Naive B cell (primary cell): ENCODE measurements at places on chromosomes 11 and 22. TPM values are rescaled to one million over a fixed set of nuclear protein-coding genes. Genes with fewer than 3 reads are reported as not detected.

C11orf58 gene
- polyA plus RNA-seq, result 191 TPM

MS4A6E gene
- polyA plus RNA-seq, result not detected

APOBEC3G gene
- 87.2 TPM for polyA plus RNA-seq

NTM gene
- not detected for polyA plus RNA-seq

DNA sequence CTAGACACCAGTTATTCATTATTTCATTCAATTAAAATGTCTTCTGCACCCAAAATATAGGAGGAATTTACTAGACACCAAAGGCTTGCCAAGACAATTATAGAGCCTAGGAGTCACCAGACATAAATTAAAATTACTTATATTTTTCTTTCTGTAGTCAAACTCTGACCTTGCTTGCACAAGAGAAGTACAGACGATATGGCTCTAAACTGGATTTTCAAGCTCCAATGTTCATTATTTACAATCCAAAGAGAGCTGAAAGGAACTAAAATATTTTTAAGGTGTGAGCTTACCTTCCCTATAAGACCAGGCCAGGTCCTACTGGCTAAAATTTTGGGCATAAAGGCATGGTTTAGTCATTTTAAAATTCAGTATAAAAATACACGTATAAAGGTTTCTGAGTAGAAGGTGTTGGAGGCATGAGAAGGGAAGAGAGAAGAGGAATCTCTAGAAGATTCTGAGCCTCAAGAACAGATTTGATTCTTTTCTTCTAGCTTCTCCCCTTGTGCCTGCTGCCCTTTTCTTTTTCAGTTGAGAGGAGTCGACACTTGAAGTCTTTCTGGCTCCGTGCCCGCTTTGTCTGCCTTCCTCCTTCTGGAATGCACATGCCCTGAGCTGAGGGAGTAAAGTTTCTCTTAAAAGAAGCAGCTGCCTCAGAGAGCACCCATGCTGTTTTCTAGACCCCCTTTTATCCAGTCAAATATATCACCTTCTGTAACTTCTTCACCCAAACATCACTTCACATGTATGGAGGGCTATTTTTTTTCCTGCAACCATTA is 13.5 kb downstream of the C11orf97 start:
- DNase-seq, result no peak
- no peak overlapping the region for H3K4me3 ChIP-seq
- peaks cover 14% of the 10 kb centered on the region for H3K27me3 ChIP-seq
- H3K4me1 ChIP-seq, result no peaks in the 10 kb centered on the region
- H3K27ac ChIP-seq, result no peak overlapping the region
- H3K36me3 ChIP-seq, result no peaks in the 10 kb centered on the region

- peaks cover 47% of the 10 kb centered on the region for H3K4me1 ChIP-seq
- peak overlapping the region; percentile 94 for H3K4me3 ChIP-seq
- H3K27ac ChIP-seq, result no peak overlapping the region
- no peak for DNase-seq
These were observed 2.1 kb downstream of the CERK start for GRCh38 chr22:46735747-46736608.

DNA sequence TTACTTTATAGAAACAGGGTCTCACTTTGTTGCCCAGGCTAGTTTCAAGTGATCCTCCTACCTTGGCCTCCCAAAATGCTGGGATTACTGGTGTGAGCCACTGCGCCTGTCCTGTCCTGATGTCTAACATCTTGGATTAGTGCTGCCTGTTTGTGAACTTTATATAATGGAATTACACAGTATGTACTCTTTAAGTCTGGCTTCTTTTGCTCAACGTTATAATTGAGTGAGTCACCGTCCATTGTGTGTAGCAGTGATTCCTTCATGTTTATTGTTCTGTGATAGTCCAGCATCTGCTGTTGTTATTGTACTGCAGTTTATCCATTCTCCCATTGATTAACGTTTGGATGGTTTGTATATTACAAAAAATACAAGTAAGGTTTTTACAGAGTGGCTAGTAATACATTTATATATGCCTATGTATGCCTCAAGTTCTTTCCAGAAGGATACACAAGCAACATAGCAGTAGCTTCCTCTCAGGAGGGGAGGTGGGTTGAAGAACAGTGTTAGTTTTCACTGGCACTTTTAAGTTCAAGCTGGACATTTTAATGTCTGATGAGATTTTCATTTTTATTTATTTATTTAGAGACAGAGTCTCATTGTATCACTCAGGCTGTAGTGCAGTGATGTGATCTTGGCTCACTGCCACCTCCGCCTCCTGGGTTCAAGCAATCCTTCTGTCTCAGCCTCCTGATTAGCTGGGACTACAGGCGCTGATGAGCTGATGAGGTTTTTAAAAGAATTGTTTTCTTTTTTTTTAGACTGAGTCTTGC is 25.2 kb upstream of the MICALL1 start:
- no peaks in the 10 kb centered on the region for H3K27me3 ChIP-seq
- H3K4me1 ChIP-seq, result peaks cover 8% of the 10 kb centered on the region
- no peak for DNase-seq
- no peak overlapping the region for H3K27ac ChIP-seq
- H3K36me3 ChIP-seq, result peaks cover 16% of the 10 kb centered on the region

- H3K4me3 ChIP-seq, result no peak overlapping the region
- DNase-seq, result no peak
- H3K36me3 ChIP-seq, result no peaks in the 10 kb centered on the region
These were observed 59.3 kb downstream of the MORC2 start for GRCh38 chr22:30909306-30909705.

- no peak for DNase-seq
- no peaks in the 10 kb centered on the region for H3K36me3 ChIP-seq
- H3K27me3 ChIP-seq, result no peaks in the 10 kb centered on the region
- H3K4me3 ChIP-seq, result peak overlapping the region; percentile 98
These were observed 1.3 kb downstream of the PAFAH1B2 start for GRCh38 chr11:117145393-117145761.

DNA sequence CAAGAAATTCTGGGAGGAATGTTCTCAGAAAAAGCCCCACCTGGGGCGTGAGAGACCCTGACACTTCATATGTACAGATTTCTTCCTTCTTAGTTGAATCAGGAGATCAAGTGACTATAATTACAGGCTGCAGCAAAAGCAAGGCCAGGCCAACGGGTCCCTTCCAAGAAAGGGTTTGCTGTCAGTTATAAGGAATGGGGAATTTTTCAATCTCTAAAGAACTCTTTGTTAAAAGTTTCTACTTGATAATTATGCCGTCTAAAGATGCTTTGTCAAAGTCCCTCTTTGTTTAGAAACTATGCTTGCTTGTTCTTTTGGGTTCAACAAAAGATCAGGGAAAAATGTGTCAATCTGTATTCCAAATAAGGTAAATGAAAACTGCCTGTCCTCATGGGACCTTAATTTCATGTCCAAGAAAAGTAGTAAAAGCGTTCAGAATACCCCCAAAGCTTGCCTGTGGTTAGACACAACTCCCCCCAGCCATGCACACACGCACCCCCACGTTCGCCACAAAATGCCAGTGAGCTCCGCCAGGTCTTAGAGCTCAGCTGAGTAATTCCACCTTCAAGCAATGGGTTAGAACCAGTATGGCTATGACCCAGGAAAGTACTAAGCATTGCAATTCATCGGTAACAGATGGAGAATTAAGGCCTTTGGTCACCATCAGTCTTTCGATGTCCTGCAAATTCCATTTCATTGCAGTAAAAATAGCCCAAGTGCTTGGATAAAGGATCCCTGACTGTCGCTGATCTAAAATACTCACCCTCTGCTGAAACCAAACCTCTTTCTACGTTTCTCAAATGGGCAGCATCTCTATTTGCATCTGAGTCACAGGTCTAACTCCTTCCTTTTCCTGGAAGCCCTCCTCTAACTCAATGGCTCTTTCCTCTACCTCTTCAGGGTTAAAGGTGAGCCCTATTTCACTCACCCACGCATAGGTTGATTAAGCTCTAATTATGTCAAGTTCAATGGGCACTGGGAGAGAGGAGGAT is 419.2 kb upstream of the SYN3 start:
- H3K27ac ChIP-seq, result peak overlapping the region; percentile 76
- no peak for DNase-seq
- H3K4me1 ChIP-seq, result peaks cover 15% of the 10 kb centered on the region
- H3K4me3 ChIP-seq, result no peak overlapping the region
- H3K36me3 ChIP-seq, result no peaks in the 10 kb centered on the region

DNA sequence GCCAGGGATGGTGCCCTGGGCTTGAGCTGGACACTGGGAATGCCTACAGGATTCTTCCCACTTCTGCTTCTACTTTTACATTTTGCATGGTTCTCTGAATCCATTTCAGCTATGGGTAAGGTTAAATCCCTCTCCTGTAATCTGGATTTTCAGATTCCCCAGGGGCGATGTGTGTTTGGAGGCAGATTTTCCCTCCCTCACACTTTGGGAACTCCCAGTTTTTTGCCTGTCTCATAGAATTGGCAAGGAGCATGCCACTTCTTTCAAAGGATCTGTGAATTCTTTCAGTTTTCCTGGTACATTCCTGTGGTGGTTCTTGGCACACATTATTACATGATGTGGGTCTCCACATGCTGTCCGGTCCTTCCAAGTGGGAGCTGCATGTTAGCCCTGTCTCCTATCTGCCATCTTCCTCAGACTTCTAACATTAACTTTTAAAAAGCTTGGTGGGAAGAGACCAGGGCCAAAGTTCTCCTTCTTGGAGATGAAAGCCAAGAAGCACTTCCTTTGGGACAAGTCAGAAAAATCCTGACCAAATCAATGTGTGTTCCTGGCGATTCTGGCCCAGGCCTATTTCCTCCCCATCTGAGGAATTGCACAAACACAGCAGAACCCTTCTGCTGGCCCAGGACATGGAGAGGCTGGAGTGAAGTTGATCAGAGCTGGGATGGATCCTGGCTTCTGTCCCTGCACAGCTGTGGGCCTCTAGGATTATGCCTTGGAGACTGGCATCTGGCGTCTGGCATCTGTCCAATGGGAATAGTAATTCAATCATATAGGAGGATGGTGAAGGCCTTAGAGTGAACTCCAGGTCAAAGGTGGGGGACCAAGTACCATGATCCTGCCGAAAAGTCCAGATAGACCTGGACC is 5.4 kb upstream of the APOL2 start:
- peak overlapping the region; percentile 47 for H3K4me3 ChIP-seq
- peaks cover 6% of the 10 kb centered on the region for H3K27me3 ChIP-seq
- peaks cover 7% of the 10 kb centered on the region for H3K4me1 ChIP-seq
- H3K27ac ChIP-seq, result no peak overlapping the region
- no peak for DNase-seq
- no peaks in the 10 kb centered on the region for H3K36me3 ChIP-seq

GRCh38 chr22:47586946-47587345 is 824.5 kb downstream of the TBC1D22A start:
- no peak overlapping the region for H3K4me3 ChIP-seq
- H3K27ac ChIP-seq, result no peak overlapping the region
- no peaks in the 10 kb centered on the region for H3K4me1 ChIP-seq
- DNase-seq, result no peak

GRCh38 chr22:43346521-43346929 is 3.4 kb upstream of the SCUBE1 start:
- no peaks in the 10 kb centered on the region for H3K36me3 ChIP-seq
- H3K27me3 ChIP-seq, result peaks cover 75% of the 10 kb centered on the region
- H3K4me1 ChIP-seq, result peaks cover 12% of the 10 kb centered on the region
- H3K27ac ChIP-seq, result no peak overlapping the region
- H3K4me3 ChIP-seq, result no peak overlapping the region

DNA sequence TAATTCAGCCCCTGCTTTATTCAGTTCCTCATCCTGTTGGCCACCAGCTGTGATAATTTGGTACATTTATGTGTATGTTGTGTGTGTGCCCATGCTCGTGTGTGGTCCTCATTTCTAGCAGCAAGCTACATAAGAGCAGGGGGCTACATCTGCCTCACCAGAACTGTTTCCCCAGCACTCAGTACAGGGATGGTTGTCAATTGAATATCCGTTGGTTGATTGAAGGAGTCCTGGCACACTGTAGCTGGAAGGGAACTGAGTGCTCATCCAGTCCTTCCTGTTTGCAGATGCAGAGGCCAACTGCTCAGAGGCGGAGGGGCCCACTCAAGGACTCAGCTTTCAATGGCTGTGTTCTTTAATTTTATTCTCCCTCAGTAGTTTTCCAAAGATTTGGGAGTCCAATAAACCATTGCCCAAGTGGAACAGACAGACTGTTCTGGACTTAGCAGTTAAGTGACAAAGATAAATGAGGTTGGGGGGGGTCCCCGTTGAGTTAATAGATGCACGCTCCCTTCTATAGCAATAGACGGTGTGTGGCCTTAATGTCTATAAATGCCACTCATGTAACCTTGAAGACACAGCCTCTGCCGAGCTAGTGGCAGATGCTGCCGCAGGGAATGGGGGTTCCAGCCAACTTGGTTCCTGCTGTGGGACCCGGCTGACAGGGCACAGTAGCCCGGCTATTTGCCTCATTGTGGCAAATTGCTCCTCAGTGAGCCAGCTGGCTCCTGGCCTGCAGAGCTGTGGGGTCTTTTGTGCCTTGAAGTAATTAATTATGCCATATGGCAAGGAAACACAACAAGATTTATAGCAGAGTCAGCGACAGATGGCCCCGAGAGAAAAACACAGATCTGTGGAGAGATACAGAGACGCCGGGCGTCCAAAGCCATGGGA is 71.4 kb upstream of the GRK3 start:
- peaks cover 19% of the 10 kb centered on the region for H3K4me1 ChIP-seq
- no peak overlapping the region for H3K27ac ChIP-seq
- peaks cover 38% of the 10 kb centered on the region for H3K36me3 ChIP-seq
- H3K27me3 ChIP-seq, result no peaks in the 10 kb centered on the region
- no peak overlapping the region for H3K4me3 ChIP-seq
